ENCODE measurements at places on chromosomes 5 and 9. TPM values are rescaled to one million over a fixed set of nuclear protein-coding genes. Genes with fewer than 3 reads are reported as not detected.

The EIF4EBP3 gene
- 8.9 TPM for total RNA-seq

The ARID3C gene
- not detected for total RNA-seq

The TLR4 gene
- total RNA-seq, result 0.17 TPM

The RNF224 gene
- total RNA-seq, result 0.17 TPM

The FREM1 gene
- total RNA-seq, result 2.6 TPM

The CBY3 gene
- total RNA-seq, result 1.4 TPM

The HDAC3 gene
- 98.5 TPM for total RNA-seq

The CNTNAP3 gene
- total RNA-seq, result 5.1 TPM

The FABP6 gene
- total RNA-seq, result 3.6 TPM

DNA sequence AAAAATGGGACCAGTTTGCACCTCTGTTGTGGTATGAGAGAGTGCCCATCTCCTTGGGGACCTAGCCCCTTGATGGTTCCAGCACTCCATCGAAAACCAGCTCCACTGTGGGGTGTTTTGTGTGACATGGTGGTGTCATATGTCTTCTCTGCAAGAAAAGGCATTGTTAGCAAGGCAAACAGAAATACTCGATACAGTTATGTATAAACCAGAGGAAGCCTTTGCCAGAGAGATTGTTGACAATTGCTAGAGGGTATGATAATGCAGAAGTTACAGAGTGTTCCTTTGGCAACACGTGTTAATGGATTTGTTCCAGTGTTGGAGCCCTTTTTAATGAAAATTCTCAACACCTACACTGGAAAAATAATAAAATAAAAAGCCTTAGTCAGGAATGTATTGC is 270.4 kb upstream of the DMRT1 start:
- no peak for DNase-seq

DNA sequence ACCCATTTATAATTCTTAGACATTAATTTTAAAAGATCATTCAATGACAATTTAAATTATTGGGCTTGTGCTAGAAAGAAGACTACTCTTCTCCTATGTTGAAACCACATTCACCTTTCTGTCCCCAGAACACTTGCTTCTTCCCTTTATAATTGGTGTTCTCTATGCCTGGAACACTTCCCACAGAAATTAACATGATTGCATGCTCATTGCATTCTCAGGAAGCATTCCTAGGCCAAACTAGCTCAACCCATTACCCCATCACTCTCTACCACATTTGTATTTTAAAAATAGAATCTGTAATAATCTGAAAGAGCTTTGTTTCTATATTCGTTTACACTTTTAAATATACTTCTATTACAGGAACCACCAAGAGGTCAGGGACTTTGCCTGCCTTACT is 184.7 kb downstream of the MEF2C start:
- DNase-seq, result no peak

DNA sequence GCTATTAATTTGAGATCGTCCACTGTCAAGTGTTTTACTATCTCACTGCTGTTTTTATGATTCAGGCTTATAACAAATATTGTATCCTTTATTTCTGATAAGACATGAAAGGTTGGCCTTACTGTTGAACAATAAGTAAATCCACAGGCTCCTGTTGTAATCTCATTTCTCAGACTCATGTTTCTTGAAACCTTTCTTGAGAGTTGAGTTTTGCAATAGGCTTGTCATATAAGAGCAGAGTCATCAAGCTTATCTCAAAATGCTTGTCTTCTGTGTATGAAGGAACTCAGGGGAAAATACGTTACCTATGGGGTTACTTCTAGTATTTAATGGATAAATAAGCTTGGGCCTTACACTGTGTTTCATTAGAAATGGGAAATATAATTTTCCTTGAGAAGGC is 9.2 kb upstream of the TLX3 start:
- no peak for DNase-seq

- no peak for DNase-seq
Observed at GRCh38 chr5:177346820-177347219, 4.6 kb downstream of the LMAN2 start.

GRCh38 chr5:58380655-58381054 is 79.2 kb downstream of the PLK2 start:
- no peak for DNase-seq

DNA sequence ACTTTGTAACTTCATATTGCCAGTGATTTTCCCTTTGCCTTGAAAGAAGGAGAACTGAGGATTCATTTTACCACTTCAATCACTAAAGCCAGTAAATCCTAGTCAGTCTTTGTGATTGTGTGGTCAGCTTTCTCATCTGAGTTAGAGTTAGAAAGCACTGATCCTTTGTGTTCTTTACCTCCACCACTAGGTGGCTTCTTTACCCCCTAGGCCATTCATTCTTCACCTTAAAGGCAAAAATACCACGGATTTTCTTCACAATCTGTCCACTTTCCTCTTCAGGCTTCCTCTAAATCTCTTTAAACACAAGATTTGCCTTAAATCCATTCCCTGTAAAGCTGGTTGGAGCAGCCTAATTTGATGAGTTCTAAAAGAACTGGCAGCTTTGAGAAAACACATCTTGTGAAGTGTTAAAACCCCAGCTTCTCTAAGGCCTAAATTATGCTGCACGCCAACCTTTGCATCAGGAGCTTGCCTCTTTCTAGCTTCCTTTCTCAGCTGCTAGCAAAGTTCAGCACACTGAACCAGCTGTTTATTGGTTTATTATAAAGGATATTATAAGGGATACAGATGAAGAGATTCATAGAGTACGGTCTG is 20.4 kb downstream of the BDP1 start:
- no peak for DNase-seq

- no peak for DNase-seq
Observed at GRCh38 chr5:59756373-59757035, 137.0 kb downstream of the PDE4D start.

DNA sequence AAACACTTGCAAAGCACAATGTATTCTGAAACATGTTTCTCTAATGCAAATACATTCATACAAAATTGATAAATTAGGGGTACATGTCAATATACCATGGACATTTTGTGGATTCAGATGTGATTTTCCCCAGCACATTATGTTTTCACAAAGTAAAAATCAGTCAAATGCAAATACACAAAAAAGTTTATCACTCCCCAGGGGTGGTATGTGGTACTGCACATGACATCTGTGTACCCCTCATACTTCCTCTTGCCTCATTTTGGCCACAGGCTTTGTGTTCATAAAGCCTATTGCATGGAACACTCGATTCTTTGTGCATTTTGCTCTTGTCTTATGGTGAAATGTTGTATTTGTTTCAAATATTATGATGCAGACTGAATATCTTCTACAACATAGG is 116.8 kb upstream of the PDE4D start:
- DNase-seq, result no peak

- no peak for DNase-seq
Observed at GRCh38 chr5:93415819-93416218, 165.2 kb downstream of the NR2F1-AS1 start.

- no peak for DNase-seq
Observed at GRCh38 chr9:116733010-116733641, 46.0 kb downstream of the TRIM32 start.

- no peak for DNase-seq
Observed at GRCh38 chr9:108620767-108621166, 235.0 kb downstream of the ACTL7B start.

- no peak for DNase-seq
Observed at GRCh38 chr9:126754436-126755316, 50.2 kb upstream of the ZBTB43 start.

DNA sequence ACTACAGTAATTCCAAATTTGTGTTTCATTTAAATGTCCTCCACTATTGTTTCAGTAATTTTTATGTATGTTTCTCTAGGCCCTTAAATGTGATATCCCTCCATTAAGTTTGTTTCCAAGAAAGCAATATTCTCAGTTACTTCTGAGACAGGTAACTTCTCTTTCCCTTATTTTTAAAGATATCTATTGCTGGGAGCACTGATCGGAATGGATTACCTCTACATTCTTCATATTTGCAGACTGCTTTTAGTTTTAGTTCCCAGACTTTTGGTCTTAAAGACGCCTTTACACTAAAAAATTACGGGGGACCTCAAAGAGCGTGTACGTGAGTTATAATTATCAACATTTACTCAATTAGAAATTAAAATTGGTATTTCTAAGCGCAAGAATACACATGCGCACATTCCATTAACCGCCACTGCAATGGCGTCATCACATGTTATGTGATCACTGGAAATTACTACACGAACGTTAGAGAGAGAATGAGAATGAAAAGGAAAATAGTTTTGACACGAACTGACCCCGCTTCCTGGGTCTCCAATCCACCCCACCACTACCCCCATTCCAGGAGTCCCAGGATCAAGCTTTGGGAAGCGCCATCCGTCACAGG is 519 bp upstream of the RAD50 start:
- DNase-seq, result no peak

DNA sequence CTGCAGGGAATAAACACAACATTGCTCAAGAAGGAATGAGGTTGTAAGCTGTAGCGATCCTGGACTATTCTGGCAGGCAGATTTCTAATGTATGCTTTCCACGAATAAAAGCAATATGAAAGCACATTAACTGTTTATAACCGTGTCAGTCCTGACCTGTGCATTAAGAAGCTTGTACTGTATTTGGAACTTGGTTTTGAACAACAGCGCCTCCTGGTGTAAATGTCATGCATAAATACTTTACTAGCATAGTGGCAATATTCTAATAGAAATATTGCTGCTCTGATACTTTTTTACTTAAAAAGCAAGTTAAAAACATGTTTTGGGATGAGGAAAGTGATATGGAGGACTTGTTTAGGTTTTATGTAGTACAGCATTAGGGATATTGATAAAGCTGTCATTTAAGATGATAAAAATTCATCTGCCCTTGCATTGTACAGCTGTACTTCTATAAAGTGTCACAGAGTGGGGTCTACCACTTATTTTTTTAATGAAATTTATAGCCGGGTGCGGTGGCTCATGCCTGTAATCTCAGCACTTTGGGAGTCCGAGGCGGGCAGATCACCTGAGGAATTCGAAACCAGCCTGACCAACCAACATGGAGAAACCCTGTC is 70.7 kb upstream of the GNE start:
- DNase-seq, result no peak

DNA sequence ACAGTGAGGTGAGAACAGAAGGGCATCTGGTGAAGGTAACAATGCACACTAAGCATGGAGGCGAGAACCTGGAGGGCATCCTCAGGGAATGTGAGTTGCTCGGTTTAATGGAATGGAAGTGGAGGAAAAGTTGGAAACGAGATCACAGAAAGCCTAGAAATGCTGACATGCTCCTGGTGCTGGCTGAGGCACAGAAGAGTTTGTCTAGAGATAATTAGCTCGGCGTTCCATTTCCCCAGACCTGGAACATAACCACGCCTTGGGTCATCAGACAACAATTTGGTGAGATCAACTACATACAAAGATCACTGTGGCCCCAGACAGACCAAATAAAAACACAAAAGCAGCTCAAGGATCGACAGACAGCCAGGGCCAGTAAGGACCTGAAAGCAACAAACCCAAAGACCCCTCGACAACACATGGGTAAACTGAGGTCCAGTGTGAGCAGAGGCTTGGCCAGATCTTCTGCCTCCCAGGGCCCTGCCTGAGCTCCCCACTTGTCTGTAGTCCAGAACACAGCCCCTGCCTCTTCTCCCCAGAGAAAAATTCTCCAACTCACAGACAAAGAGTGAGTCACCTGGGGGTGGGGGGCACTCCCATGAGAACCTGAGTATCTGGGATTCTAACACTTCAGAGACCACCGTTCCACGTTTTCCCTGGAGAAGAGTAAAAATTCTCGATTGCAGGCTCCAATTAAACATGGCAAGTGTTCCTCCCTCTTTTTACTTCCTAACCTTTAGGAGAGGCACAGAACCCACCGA is 52.5 kb downstream of the SHB start:
- DNase-seq, result no peak

- no peak for DNase-seq
Observed at GRCh38 chr5:103561685-103562452, 720 bp downstream of the NUDT12 start.
